ENCODE measurements at places on chromosomes 6 and 20.

DNA sequence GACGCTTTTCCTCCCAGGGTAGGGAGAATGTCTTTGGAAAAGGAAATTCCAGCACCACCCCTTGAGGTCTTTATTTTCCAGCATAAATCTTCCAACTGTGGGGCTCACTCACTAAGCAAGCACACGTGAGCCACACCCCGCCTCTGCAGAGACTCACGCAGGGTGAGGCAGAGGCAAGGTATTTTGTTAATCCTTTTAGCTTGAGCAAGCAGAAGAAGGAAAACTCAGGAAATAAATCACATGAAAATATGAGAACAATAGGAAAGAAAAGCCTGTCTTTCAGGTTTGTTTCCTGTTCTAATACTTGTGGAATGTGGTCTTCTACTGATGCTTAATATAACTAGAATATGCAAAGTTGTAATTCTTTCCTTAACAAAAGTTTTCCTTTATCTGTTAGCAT is 4.1 kb upstream of the PHACTR2 start:
- no peak for DNase-seq

GRCh38 chr6:157613011-157613522 is 210.0 kb upstream of the SNX9 start:
- no peak for DNase-seq

DNA sequence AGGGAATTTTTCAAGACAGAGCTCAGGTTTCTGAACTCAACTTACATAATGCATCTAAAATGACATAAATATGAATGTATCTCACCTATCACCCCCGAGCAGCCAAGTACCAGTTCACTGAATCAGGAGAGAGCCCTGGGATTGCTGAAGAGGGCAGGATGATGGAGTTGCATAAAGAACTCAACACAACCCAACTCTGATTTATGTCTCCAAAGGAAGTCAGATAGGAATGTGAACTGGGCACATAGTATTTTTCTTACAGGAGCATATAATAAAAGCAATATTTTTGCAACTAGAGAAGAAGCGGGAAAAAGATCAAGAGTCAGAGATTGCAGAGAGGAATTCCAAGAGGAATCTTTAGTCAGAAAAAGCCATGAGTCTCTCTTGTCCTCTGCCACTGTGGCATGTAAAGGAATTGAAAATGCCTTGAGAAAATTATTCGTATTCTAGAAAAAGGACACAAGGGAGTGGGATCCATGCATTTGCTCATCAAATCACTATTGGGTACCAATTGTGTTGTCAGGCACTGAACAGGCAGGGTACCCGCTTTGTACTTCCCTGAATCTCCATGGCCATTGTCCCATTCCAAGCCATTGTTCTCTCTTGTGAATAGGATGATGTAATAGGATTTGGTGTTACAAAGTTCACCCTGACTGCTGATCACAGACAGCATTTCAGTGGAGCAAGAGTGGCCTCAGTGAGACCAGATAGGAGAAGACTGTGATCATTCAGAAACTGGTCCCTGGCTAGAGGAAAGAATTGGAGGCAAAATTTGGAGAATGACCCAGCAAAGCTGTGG is 16.3 kb downstream of the RIN2 start:
- no peak for DNase-seq

- no peak for DNase-seq
Measured at GRCh38 chr20:10505827-10506226, 70.7 kb downstream of the SLX4IP start.

DNA sequence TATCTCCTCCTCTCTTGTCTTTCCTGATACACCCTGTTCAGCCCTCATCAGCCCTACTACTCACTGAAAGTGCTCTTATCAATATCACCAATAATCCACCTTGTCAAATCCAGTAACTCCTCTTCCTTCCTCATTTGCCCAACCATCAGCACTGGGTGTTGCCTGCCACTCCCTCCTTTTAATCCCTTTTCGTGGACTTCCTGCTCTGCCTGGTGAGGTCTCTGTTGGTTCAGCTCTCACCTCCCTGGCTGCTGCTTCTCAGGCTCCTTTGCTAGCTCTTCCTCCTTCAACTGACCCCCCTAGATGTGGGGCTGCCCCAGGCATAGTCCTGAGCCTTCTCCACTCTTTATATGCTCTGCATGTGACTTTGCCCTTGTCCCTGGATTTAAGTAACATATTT is 92.5 kb downstream of the PREP start:
- DNase-seq = no peak

GRCh38 chr6:75802366-75802765 is 53.3 kb downstream of the MYO6 start:
- no peak for DNase-seq

Measured in NCI-H2081 treated with DMSO at 0.1 percent for 48 hours (cell line).